ENCODE measurements at places on chromosomes 1 and 21. TPM values are rescaled to one million over a fixed set of nuclear protein-coding genes. Genes with fewer than 3 reads are reported as not detected.
A peak's percentile ranks its signal among the peaks of the same experiment; 100 is the strongest.

PCBP3 gene
- polyA plus RNA-seq, result 0.76 TPM

PLPPR4 gene
- polyA plus RNA-seq, result 8.2 TPM

HPCAL4 gene
- polyA plus RNA-seq, result 1.1 TPM

DNA sequence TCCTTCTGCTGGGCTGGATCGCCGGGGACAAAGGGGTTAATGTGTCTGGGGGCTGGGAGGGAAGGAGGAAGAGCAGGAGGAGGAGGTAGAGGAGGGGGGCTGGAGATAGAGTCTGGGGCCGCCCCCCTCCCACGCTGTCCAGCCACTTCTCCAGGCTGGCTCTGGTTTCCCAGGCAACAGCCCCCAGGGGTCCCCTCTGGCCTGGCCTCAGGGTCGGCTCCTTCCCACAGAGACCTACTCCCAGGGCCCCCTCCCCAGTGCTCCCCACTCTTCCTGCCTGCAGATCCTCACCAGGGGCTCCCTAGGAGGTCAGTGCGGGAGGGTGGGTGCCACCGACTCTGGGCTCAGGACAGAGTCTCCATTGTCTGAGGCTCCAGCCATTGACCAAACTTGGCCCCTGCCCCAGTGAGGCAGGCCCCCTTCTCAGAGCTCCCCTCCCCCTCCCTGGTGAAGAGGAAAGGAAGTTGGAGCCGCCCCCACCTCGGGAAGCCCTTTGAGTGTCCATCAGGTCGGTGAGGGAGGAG lies 34.1 kb downstream of the ARHGEF10L start:
- DNase-seq, result peak; percentile 58
- H3K4me3 ChIP-seq, result no peak overlapping the region
- peak overlapping the region; percentile 35 for H3K27ac ChIP-seq
- no peaks in the 10 kb centered on the region for H3K27me3 ChIP-seq
- H3K36me3 ChIP-seq, result no peaks in the 10 kb centered on the region
- peaks cover 73% of the 10 kb centered on the region for H3K4me1 ChIP-seq

GRCh38 chr1:61463220-61463619 lies 261.7 kb downstream of the TM2D1 start:
- no peak for DNase-seq
- no peaks in the 10 kb centered on the region for H3K27me3 ChIP-seq
- H3K27ac ChIP-seq, result no peak overlapping the region
- H3K36me3 ChIP-seq, result peaks cover 16% of the 10 kb centered on the region

DNA sequence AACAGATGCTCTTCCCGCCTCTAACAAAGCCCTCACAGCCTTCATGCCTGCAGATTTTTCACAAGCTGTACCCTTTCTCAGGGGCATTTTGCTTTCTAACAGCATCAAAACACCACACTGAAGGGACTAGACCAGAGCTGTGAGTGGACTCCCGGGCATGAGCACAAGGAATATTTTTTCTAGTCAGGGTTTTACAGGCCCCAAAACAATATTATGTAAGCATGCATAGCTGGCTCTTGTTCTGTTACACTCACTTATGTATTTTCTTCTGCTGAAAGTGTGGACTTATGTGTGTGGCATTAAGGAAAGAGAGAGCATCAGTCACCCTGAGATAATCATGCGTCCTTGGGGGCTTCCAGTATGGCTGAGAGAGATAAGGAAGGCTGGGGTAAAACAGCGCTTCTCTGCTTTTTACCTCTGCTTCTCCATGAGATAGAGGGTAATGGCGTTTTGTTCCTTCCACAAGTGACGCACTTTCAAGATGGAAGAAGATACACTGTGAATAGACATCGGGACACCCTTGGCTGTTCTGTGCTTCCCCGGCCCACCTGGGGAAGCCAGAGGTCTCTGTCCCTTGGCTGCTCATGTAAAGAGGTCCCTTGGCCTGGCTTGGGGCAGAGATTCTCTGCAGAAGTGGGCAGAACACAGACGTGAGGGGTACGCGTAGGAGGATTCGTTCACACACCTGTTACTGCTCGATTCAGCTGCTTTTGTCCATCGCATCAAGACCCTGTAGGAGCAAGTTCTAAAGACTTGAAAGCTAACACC lies 266.7 kb upstream of the RAB4A start:
- H3K36me3 ChIP-seq, result no peaks in the 10 kb centered on the region
- no peak overlapping the region for H3K4me3 ChIP-seq
- peaks cover 28% of the 10 kb centered on the region for H3K4me1 ChIP-seq
- DNase-seq, result no peak

DNA sequence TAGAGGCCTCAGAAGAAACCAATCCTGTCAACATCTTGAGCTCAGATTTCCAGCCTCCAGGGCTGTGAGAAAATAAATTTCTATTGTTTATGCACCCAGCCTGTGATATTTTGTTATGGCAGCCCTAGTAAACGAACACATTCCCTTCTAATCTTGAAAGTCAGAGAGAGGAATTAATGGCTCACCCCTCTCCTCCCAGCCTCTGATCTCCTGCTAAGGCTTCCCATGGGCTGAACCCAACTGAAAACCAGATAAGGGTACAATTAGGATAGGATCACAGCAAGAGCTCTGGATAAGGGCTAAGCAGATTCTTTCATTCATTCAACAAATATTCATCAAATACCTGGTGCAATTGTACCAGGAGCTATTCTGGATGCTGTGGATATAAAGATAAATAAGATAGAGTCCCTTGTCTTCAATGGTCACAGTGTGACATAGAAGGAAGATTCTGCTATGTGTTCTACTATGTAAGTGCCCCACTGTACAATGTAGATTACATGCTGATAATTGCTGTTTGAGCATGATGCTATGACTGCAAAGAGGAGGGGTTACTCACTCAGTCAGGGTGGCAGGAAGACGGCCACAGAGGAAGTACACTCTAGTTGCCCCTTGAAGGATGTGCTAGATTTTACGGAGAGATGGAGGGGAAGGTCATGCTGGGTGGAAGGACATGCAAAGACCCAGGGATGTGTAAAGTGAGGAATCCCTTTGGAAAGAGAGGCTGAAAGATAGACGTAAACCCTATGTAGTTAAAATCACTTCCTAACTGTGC lies 203.3 kb upstream of the JUN start:
- peaks cover 11% of the 10 kb centered on the region for H3K4me1 ChIP-seq
- no peak overlapping the region for H3K4me3 ChIP-seq
- no peak for DNase-seq
- no peaks in the 10 kb centered on the region for H3K36me3 ChIP-seq

DNA sequence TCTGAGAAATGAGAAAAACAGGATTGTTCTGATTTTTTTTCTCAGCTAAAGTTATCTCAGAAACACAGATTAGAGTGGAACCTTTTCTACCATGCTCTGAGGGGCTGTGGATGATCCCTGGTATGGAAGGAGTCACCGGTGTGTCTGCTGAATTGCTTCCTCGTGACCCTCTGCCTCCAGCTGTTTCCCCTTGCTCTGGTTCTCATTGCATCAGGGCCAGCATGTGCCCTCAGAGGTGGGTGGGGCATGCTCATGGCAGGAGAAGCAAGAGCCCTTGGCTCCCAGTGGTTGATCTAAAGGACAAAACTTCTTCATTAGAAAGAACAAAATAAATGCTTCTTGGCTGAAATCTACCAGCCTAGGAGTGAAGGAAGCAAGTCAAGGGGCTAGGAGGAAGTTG lies 183.2 kb upstream of the HMCN1 start:
- H3K4me1 ChIP-seq, result no peaks in the 10 kb centered on the region
- H3K27me3 ChIP-seq, result no peaks in the 10 kb centered on the region
- DNase-seq, result peak; percentile 24
- no peak overlapping the region for H3K27ac ChIP-seq
- H3K4me3 ChIP-seq, result no peak overlapping the region

GRCh38 chr1:165862448-165862847 lies 35.0 kb downstream of the UCK2 start:
- no peaks in the 10 kb centered on the region for H3K36me3 ChIP-seq
- H3K4me3 ChIP-seq, result no peak overlapping the region
- peaks cover 19% of the 10 kb centered on the region for H3K4me1 ChIP-seq
- H3K27ac ChIP-seq, result no peak overlapping the region

DNA sequence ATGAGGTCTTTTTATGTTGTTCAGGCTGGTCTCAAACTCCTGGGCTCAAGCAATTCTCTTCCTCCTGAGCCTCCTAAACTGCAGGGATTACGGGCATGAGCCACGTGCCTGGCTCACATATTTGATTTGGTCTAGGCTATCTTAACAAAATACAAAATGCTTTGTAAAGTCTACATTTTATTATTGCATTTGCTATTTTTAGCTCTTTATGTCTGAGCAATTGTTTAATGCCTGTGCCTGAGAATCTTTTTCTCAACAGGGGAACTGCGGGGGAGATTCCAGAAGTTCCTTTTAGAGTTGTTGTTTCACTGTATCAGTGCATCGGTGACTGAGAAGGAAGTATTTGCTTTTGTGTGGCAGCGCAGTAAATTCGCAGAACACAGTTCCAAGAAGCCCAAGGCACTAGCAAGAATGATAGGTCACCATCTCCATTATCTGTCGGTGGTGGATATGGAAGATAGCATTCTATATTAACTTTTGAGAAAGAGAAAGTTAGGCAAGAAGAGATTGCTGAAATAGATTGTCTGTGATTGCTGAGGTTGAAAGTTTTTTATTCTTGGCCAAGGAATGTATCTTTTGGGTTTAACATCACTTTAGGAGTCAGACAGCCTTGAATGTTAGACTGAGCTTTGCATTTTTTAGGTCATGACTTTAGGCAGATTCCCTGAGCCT lies 167.3 kb downstream of the PDE4B start:
- H3K27ac ChIP-seq, result no peak overlapping the region
- H3K4me1 ChIP-seq, result peaks cover 7% of the 10 kb centered on the region
- no peak overlapping the region for H3K4me3 ChIP-seq
- no peaks in the 10 kb centered on the region for H3K27me3 ChIP-seq

DNA sequence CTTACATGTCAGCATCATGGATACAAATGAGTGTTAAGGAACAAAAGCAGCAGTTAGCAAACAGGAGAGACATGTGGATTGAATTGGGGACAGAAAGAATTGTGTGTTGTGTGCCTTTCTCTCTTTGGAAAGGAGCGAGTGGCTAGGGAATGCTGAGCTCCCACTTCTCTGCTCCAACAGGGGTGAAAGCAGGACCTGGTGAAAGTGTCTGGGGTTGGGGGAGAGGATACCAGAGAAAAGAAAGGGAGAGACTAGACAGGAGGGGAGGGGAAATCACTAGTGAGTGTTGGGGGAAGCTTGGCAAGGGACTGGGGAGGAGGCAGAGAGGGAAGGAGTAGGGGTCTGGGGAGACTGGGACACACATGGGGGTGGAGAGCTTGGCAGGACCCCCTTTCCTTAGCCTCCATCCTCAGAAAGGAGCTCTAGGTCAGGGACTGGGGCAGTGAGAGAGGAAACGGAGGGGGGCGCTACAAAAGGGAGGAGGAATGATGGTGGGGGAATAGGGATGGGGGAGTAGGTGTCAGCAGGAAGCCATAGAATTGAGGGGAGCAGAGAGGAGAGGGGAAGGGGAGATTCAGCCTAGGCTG lies 2.2 kb downstream of the KIRREL1 start:
- H3K4me1 ChIP-seq, result peaks cover 39% of the 10 kb centered on the region
- H3K36me3 ChIP-seq, result no peaks in the 10 kb centered on the region
- peaks cover 7% of the 10 kb centered on the region for H3K27me3 ChIP-seq
- peak; percentile 27 for DNase-seq
- H3K27ac ChIP-seq, result peak overlapping the region; percentile 89
- H3K4me3 ChIP-seq, result peak overlapping the region; percentile 10

All from muscle of leg (tissue), 16 donors.